ENCODE measurements at places on chromosomes 1 and 21.

DNA sequence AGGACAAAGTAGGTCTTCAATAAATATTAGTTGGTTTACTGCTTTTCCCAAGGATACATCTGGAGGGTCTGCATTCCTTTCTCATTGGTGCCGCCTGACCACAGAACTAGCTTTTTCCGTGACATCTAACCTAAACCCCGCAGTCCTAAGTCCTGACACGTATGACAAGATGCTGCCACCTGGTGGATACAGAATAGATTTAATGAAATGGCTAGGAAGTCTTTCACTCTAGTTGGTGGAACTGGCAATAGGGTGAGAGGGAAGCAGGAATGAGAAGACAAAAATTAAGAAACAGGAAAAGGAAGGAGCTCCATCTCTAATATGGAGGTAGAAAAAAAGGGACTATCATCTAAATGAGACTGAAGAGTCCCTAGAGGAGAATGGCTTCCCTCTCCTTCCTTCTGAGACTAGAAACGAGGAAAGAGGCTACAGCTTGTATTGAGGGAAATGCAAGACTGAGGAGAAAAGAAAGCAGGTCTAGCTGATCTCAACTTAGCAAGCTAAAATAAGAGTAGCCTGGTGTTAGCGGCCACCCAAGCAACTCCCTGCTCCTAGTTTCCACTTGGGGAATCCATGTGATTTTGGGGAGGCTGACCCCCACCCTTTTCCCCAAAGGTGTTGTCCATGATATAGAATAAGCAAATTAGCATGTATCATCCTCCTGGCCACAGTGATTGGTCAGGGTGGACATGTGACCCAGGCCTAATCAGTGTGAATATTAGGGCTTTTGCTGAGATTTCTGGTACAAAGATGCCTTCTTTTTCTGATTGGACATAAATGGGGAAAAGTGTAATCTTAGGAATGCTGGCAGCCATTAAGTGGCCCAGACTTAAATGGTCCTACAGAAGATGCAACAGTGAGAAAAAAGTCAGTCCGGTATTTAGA is 5.9 kb downstream of the RFX5 start:
- DNase-seq: peak; percentile 41

DNA sequence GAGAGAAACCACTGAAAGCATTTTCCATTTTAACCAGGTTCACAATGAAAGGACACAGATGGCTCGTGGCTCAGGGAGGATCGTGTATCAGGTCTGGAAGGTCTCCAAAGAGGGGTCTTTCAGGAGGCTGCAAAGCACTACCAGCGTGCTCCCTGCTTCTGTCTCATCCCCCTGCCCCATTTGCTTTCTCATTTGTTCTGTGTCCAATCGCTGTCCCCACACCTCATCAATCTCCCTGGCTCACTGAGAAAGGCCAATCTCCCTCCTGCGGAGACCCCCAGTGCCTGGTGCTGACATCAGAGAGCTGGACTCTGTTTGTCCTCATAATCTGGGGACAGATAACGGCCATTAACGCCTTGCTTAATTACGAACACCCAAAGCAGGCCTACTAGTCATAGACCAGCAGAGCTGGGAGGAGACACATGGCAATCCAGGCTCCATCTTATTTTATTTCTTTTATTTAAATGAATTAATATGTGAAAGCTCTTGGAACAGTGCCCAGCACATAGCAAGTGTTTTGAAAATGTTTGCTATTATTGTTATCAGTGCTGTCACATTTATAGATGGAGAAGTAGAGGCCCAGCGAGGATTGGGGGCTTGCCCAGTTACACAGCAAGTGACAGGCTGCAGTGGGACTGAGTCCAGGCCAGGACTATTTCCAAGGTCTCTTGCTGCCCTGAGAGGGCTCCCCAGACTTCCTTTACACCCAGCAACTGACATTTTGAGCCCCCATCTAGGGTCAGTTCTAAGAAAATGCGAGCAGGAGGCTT is 341.0 kb upstream of the USP24 start:
- no peak for DNase-seq

DNA sequence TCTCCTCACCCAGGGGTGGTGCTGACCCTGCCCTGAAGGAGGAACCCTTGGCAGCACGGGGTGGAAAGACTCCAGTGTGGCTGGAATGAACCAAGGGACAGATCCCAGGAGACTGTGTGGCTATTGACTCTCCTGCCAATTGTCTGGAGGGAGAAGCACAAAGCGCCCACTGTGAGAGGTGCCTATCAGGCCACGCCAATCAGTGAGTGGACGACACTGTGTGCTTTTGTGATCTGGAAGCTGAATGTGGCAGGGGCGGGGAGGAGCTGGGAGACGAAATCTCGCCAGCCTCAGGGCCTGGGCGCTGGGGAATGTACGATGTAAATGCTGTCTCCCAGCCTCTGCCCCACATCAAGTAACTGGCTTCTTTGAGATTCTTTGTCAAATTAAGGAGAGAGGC is 167.1 kb downstream of the ZBTB18 start:
- peak; percentile 20 for DNase-seq

DNA sequence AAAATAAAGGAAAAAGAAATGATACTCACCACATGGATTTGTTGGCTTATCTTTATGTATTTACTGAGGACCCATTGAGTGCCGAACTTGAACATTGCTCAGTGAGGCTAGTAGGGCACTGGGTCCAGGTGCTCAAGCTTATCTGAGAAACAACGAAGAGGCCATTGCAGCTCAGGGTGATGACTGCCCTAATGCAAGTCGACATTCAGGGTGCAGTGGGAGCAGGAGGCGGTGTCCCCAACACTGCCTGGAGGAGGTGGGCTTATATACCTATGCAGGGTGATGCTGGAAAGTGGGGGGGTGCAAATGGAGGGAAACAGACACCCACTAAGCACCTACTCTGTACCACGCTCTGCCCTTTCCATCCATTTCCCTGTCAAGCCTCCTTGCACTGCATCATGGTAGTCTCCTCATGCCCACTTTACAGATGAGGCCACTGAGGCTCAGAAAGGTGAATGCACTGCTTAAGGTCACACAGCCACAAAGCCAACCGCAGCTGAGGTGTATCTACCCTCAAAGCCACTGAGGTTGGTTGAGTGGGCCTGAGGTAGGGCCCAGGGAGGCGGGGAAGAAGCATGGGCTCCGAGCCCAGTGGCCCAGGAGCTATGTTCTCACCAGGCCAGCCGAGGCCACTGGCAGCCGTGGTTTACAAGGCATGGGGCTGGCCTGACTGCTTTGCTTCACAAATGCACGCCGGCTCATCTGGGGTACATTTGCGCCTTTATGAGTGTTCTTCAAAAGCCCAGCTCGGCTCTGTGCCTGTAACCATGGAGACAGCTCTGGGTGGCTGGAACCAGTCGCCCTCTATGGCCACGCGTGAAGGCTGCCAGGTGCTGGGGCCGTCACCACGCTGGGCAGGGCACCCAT is 103.8 kb downstream of the EPHB2 start:
- DNase-seq: peak; percentile 55

DNA sequence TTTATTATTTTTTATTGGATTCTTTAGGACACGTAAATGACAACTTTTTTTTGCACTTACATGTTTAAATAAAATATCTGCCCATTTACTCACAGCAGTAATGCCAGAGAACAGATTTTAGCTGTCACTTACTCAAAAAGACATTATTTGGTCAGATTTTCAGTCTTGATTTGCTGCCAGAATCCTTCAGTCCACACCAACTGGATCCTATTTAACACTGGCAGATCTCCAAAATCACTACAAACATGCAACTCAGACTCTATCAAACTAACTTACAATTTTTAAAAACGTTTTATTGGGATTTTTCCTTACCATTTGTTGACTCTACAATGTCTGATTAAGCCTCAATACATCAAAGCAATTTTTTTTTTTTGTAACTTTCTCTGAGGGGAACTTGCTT is 11.1 kb downstream of the ATP6V1G3 start:
- no peak for DNase-seq

- DNase-seq: no peak
Measured at GRCh38 chr1:236638945-236639344, 34.6 kb upstream of the HEATR1 start.

Measured in nucleus accumbens (tissue), 56 donors.